Cortex of kidney (tissue), 1 donor: ENCODE measurements at places on chromosomes 16 and 17.

GRCh38 chr16:54779549-54779948, 151.1 kb upstream of the IRX5 start:
- no peak for DNase-seq

DNA sequence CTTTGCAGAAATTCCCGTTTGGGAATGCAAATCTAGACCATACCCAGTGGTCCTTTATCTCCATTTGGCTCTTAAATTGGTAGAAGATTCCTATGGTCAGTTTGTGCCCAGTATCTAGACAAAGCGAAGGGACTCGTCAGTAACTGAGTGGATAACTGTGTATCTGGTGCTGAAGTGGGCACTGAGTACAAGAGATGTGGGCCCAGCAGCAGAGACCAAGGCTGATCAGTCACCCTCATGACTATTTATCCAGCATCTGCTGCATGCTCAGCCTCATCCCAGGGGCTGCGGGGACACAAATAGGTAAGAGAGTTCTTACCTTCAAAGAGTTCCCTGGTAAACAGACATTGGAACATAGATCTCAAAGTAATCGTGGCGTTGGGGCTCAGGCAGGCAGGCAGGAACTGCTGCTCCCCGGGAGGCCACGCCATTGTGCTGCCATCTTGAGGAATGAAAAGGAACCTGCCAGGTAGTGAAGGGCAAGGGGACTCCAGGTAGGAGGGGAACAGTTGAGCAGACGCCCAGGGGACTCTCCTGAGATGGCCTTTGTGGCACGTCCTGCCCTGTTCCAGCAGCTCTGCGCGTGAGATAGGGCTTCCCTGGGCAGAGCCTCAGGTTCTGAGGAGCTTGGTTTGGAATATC, 10.3 kb downstream of the NT5M start:
- no peak for DNase-seq

DNA sequence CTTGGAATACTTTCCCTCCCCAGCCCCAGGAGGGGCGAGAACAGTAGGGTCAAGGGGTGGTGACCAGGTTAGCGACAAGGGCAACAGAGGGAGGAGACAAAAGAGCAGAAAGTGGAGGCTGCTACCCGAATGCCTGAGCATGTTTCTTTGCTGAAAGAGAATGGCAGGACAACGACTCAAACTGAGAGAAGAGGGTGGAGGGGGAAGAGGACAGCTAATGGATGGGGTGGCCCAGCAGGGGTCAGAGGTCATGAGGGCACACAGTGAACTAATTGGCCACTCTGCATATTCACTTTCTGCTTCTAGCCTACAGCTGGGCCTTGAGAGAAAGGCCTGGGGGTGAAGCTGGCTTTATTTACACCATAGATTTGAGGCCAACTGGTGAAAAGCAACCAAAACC, 19.1 kb upstream of the DDX52 start:
- DNase-seq = no peak

DNA sequence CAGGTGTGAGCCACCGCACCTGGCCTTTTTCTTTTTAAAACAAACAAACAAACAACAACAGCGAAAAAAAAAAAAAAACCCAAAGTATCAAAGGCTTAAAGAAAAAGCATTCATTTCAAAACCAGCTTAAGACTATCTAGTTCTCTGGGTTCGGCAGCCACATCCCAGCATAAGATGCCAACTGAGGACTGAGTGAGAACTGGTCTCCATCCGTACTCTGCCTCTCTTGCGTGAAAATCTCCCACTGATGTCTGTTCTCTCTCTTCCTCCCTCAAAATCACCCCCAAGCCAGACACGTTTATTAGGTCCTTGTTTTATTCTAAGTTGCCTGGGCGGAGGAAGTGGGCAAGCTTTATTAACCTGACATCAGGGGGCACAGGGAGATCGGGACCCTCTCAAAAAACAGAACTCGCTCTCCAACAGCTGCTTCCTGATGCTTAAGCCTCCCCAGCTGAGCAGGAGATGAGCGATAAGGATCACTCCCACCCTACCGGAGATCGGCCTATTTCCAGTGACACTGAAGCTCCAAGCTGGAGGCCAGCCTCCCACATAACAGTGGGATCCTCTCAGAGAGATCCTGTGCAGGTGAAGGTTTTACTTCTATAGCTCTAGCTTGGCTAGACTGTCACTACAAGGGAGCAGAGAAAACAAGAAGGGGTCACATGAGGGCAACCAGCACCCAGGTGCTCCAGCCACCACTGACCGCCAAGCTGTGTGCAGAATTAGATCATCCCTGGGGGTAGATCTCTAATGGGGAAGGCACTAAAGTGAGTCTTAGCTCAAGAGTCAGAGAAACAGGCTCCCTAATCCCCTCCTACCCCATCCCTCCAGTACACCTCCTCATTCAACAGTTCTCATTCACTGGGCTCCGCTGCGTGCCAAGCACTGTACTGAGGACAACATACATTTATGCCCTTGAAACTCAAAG, 13.6 kb downstream of the CDC42EP4 start:
- no peak for DNase-seq

GRCh38 chr17:50173335-50173941, 7.6 kb downstream of the SGCA start:
- no peak for DNase-seq

GRCh38 chr17:6815775-6816174, 15.8 kb downstream of the TEKT1 start:
- no peak for DNase-seq

- no peak for DNase-seq
These were observed 216.2 kb downstream of the RBFOX1 start for GRCh38 chr16:7548796-7549318.

DNA sequence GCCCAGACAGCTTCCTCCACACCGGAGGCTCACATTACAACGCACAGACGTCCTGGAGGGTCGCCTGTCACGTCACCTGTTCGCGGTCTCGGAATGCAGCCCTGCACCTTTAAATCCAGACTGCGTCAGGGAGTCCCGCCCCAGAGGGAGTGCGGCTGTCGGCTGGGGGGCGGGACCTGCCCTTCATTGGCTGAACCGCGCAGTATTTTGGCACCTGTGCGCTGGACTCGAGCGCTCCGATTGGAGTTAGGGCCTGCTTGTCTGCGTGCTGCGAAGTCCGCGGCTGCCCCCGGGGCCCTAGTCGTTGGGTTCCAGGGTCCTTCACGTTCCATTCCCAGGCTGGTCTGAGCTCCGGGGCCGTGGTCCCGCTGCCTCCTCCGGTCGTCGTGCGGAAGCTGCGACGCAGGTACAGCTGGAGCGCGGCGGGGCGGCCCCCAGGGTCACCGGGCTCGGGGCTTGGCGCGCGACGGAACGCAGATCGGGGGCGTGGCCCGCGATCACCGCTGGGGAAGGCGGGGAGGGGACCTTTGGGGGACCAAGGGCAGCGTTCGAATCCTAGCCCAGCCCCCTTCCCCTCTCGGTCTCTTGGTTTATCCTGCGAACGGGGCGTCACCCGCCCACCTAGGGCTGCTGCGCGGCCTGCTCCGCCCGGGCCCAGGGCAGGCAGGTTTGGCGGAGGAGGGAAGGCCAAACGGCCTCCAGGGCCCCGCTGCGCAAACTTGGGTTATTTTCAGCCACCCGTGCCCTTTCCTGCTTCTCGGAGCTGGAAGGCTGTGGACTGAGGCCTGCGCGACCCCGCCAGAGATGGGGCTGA, at the start of gene MIEF2:
MIEF2 (plus strand) TSS at position 331 of the 814 bp plus-strand sequence. CDS start 2,059 bp downstream, outside the sequence.
- no peak for DNase-seq

GRCh38 chr17:77414811-77415400, 274.1 kb downstream of the SEC14L1 start:
- no peak for DNase-seq

DNA sequence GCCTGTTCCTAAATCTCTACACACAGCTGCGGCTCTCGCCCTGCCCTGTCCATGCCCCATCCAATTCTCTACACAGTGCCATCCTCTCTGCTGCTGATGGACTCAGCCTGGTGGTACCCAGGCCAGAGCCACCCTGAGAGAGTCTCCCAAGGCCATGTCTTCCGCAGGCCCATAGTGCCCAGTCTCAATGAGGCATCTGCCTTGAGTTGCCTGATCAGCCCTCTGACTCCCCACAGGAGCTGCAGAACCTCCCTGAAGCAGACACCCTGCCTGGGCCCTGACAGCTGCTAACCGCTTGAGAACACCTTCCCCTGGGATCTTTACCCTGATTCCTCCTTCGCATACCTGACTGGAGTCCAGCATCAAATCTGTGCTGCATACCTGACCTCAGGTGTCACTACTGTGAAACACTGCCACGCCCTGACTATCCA, 13.3 kb downstream of the TSPOAP1 start:
- no peak for DNase-seq

GRCh38 chr17:62658136-62658920, 30.9 kb downstream of the MRC2 start:
- no peak for DNase-seq

DNA sequence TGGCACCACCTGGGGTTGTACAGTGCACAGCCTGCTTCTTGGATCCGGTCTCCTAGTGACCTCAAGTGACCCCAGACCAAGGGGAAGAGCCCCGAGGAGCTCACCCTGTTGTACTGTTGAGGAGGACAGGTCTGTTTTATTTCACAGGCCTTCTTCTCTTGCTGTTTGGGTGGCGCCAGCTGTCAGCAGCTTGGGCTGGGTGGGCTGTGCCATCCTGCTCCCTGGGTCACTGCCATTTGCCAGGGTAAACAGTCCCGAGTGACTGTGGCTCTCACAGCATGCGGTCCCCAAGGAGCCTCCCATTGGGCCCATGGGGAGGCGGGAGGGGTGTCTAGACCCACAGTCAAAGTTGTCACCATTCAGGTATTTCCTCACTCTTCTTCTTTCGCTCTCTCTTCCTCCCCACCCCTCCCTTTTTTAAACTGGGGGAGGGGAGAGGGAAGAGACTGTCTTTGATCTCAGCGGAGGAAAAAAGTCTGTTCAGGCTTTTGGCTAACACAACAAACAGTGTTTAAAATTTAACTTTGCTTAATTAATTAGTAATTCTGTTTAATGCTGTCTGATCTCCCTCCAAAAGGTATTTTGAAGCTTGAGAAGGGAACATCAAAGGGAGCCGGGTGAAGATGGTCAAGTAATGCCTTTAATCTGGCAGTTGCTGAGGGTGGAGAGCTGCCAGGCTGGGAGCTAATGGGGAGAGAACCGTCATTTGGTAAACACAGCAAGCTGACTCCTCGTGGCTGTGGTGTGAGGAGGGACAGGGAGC, 64.0 kb downstream of the SNX20 start:
- DNase-seq = no peak

GRCh38 chr17:28385406-28385805, 13.9 kb downstream of the SARM1 start:
- no peak for DNase-seq

DNA sequence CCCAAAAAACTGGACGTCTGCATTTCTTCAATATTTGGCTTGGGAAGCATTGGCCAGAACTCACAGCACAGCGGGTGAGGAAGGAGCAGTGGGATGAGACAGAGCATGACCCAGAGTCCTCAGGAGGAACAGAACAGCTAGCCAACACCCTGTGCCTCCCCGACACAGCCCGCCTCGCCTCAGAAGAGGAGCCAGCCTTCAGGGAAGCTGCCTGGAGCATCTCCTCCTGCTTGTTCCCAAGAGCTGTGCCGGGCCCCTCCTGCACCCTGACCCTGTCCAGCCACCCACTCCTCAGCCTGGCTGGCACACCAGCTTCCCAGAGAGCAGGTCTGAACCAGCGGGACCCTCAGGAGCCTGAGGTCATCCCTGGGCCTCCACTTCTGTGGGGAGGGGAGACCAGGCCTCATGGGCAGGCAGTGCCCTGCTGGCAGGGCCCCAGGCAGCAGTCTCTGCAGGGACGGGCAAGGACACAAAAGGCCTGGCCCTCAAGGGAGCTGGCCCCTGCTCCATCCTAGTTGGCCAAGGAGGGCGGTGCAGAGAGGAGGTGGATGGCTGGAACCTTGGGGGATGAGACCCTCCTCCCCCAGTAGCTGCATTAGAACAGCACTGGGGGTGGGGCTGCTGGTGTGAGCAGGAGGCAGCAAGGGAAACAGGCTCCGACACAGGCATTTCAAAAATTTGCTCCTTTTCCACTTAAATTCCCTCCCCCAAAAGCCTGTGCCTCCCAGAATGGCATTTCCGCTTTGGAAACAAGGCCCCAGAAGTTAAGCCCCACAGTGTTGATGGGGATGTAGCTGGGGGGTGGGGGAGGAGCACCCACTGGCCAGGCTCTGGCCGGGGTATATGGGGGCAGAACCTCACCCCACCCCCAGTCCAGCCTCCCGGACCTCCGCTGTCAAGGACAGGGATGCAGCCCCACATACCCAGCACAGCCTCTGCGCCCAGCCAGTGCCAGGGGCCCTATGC, 1.8 kb upstream of the BCAR1 start:
- no peak for DNase-seq

- no peak for DNase-seq
These were observed 15.2 kb downstream of the ANKRD40 start for GRCh38 chr17:50692448-50693035.

DNA sequence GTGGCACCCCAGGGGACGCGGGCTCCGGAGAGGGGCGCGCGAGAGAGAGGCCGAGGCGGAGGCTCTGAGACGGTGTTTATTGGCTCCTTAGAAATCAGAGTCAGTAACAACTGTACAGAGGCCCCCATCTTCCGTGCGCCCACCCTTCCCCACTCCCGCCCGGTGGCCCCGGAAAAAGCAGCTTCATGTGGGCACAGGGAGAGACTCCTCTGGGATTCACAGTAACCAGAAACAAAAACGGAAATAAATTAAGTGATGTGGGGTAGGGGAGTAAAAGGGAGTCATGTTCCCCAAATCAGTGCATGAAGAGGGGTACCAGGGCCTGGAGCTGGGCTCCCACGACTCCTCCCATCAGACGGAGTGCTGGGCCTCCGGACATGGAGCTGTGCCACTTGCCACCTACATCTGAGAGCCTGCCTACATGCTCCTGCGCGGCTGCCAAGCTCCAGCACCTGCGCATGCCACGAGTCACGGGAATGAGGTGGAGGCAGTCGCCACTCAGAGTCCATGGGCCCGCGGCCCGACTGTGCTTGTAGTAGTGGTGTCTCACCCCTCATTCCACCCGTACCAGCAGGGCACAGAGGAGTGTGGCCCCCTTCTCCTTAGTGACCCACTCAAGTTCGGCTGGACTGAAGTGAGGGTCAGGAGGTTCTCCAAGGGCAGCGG, 543 bp upstream of the GPS2 start:
- DNase-seq = no peak

DNA sequence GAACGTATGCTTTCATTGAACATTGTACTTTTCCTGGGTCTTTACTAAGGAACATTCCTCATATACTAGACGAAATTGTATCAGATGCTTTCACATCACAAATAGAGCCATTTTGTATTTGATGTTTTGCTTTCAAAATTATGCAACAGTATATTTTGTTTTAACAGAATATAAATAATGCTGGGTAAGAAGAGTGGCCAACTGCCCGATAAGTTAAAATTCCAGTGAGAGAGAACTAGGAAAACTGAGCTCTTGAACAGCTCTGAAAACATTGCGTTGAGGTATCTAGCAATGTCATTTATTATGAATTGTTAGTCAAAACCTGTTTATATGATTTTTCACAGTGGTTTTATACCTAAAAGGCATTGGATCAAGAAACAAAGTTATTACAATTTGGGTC, 50.8 kb downstream of the USP10 start:
- DNase-seq = no peak

- no peak for DNase-seq
These were observed 3.6 kb downstream of the CORO1A start for GRCh38 chr16:30186782-30187555.

- DNase-seq = no peak
These were observed 5.7 kb upstream of the MAPK8IP3 start for GRCh38 chr16:1700246-1700645.
